ENCODE measurements at places on chromosomes 7 and 10. TPM values are rescaled to one million over a fixed set of nuclear protein-coding genes. Genes with fewer than 3 reads are reported as not detected.

Gene PTEN
- 38.9 TPM for total RNA-seq

Gene COL17A1
- 0.83 TPM for total RNA-seq

Gene OR13A1
- total RNA-seq: not detected

Gene STX1A
- total RNA-seq: 10.0 TPM

Gene SORCS3
- not detected for total RNA-seq

Gene LMOD2
- not detected for total RNA-seq

Gene APBB1IP
- not detected for total RNA-seq

Gene AKR1C8
- total RNA-seq: not detected

Gene C7orf57
- not detected for total RNA-seq

Gene FAM180A
- 1.4 TPM for total RNA-seq

Gene FRMPD2
- not detected for total RNA-seq

Gene NAT16
- not detected for total RNA-seq

Gene CDC123
- 171 TPM for total RNA-seq

Gene BAMBI
- 19.4 TPM for total RNA-seq
